ENCODE measurements at places on chromosomes 4 and X. TPM values are rescaled to one million over a fixed set of nuclear protein-coding genes. Genes with fewer than 3 reads are reported as not detected.

DNA sequence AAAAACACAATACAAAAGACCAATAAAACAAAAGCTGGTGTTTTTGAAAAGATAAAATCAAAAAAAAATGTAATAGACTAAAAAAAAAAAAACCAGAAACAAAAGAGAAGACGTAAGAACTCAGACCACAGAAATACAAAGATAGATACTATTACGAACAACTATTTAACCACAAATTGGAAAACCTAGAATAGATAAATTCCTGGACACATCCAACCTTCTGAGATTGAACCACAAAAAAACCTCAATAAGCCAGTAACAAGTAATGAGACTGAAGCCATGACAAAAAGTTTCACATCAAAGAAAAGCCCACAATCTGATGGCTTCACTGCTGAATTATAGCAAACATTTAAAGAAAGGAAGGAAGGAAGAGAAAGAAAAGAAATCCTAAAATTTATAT is 16.2 kb downstream of the RCHY1 start:
- H3K27ac ChIP-seq, result no peak overlapping the region
- no peaks in the 10 kb centered on the region for H3K27me3 ChIP-seq
- no peaks in the 10 kb centered on the region for H3K4me1 ChIP-seq
- H3K4me3 ChIP-seq, result no peak overlapping the region
- H3K36me3 ChIP-seq, result peaks cover 53% of the 10 kb centered on the region

SULT1B1 gene
- total RNA-seq, result 24.5 TPM

DNA sequence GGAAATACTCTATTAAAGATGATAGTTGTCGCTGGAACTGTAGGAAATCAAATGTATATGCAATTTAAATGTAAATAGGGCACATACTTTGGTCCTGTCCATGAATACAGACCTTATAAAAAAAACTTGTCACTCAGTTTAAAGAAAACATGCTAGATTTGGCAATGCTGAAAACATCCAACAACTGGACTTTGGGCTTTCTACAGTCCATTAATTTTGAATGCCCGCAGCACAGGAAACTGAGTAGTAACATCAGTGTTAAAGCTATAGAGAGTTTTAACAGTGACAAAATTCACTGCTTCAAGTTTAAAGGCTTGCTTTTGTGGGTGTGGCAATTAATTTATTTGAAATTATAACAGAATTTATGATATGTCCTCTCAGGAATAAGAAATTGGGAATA is 578.4 kb downstream of the TRIML1 start:
- DNase-seq, result no peak
- H3K4me3 ChIP-seq, result no peak overlapping the region
- H3K4me1 ChIP-seq, result no peaks in the 10 kb centered on the region
- H3K27me3 ChIP-seq, result no peaks in the 10 kb centered on the region
- no peak overlapping the region for H3K27ac ChIP-seq

- no peak overlapping the region for H3K4me3 ChIP-seq
- no peaks in the 10 kb centered on the region for H3K27me3 ChIP-seq
- no peak for DNase-seq
- no peaks in the 10 kb centered on the region for H3K36me3 ChIP-seq
- no peak overlapping the region for H3K27ac ChIP-seq
- no peaks in the 10 kb centered on the region for H3K4me1 ChIP-seq
These were observed 108.4 kb upstream of the ZCCHC13 start for GRCh38 chrX:74195605-74196004.

DNA sequence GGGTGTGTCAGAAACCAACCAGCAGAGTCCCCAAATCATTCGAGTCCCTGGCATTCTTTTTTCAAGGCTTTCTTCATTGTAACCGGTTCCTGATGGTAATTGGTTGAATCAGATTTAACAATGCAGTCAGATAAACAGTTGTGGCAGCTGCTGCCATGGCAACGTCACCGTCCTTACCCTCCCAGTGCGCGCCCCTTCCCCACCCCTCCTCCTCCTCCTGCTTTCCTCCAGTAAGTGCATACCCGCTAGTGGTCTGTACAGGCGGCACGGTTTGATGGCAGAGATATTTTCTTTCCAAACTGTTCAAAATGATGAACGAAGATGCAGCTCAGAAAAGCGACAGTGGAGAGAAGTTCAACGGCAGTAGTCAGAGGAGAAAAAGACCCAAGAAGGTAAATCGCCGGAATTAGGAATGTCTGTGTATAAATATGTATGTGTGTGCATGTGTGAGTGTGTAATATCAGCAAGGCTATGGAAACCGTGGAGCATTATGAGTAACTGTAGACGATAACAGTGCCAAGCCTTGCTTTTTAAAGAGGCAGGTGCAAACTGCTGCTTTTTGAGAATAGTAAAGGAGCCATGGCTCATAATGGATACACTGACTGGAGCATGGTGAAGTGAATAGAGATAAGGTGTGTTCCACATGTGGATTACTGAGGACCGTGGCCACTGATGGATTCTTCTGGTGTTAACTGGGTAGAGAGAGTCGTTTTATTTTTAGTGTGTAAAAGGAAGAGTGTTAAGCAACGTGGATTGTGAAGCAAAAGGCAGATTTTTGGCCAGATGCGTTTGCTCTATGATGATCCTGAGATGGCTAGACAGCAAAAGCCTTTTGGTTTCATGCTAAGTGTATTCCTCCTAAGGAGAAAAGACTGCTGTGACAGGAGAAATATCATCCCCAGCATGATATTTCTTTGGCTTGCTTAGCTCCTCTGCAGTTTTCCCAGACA is at the start of gene ANK2:
TSS of gene ANK2 (plus strand) at position 233 of the 950 bp plus-strand sequence. CDS start at position 309, 76 bp downstream.
- no peak for DNase-seq
- H3K27me3 ChIP-seq, result no peaks in the 10 kb centered on the region
- no peak within 1 kb of the TSS for H3K27ac ChIP-seq
- no peaks in the 10 kb centered on the region for H3K4me1 ChIP-seq
- H3K36me3 ChIP-seq, result no peaks in the 10 kb centered on the region

DNA sequence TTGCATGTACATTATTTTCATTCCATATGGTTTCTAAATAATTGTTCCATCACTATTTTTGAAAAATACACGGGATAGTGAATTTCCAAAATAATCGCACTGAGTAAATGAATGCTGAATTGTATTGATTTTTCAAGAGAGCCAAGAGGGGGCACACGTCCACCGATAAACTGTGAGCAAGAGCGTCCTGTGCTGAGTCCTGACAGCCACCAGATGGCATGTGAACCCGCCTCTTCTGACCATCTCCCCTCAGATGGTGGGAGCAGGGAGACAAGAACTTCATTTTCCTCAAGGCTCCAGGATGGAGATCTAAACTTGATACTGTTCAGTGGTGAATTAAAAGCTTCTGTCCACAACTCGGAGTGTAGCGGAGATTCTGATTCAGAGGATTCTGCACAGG is 30.6 kb upstream of the IL9R start:
- H3K4me1 ChIP-seq, result no peaks in the 10 kb centered on the region
- no peaks in the 10 kb centered on the region for H3K27me3 ChIP-seq
- DNase-seq, result no peak
- no peak overlapping the region for H3K4me3 ChIP-seq
- H3K36me3 ChIP-seq, result no peaks in the 10 kb centered on the region
